ENCODE measurements at places on chromosomes 5 and 9. TPM values are rescaled to one million over a fixed set of nuclear protein-coding genes. Genes with fewer than 3 reads are reported as not detected.
A peak's percentile ranks its signal among the peaks of the same experiment; 100 is the strongest.

DNA sequence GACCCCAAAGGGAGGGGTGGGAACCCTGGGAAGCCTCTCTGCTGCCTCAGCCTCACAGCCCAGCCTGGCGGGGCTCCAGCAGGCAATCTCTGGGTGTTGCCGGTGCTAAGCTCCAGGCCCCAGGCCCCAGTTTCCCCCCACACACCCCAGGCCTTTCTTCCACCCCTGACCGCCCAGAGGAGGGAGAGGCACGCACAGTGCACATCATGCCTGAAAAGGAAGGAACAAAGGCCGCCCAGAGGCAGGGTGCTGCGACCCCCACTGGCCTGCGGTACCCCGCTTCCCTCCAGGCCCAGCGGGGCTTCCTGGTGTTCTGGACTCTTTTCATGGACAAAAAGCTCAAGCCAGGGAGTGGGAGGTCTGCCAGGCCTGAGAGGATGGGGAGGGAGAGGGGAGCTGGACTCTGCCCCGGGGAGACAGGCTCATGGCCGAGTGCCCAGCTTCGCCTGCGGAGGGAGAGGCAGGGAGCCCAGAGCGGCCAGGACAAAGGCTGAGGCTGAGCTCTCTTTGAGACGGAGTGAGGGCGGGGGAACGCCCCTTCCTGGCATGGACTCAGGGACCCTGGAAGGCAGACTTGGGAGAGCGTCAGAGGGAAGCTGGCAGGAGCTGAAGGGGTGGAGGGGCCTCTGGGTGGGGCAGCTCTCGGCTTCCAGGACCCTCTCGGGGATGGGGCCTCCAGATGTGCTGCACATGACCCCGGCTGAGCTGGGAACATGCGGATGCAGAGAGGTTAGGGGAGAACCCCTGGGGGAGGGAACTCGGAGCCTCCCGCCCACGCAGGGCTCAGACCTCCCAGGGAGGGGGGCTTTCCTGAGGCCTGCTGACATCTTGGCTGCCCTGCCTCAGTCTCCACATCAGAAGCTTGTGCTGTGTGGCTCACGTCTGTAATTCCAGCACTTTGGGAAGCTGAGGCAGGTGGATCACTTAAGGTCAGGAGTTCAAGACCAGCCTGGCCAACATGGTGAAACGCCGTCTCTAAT is 1.8 kb upstream of the ENTPD2 start:
- DNase-seq: peak; percentile 75

- DNase-seq: no peak
Measured at GRCh38 chr5:24475101-24475500, 169.7 kb downstream of the CDH10 start.

DNA sequence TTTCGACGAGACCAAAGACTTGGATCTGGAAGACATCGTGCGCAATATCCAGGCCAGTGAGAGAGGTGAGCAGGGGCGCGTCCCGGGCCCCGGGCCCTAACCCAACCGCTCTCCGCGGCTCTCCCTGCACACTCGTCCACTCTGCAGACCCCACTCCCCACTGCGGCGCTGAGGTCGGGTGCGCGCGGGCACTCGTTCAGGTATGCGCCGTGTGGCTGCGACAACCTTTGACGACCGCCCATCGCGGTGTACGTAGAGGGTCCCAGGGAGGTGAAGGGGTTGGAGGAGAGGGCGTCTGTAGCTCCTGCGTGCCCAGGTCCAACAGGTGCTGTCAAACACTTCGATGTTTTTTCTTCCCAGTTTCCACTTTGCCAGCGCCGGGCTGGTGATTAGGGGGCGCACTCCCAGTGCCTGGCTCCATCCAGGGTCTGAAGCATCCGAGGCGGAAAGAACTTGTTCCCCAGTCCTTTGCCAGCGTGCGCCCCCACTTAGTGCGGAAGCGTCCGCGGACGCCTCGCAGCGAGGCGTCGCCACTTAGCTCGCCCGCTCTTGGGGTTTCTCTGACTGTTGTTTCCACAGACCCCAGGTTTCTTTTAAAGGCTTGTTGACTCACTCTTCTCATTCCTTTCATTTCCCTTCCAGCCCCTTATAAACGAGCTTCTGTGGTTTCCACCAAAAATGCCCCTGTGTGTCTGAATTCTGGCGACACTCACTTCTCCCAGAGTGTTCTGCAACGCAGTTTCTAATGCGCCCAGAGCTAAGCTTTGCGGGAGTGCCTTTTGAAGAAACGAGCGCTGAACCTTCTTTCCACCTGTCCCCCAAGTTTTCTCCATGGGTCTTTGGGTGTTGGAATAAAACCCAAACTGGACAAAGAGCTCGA is 1.6 kb downstream of the NPR3 start:
- no peak for DNase-seq

The ALDH7A1 gene
- polyA plus RNA-seq: 86.9 TPM

The PCSK5 gene
- 0.58 TPM for polyA plus RNA-seq

DNA sequence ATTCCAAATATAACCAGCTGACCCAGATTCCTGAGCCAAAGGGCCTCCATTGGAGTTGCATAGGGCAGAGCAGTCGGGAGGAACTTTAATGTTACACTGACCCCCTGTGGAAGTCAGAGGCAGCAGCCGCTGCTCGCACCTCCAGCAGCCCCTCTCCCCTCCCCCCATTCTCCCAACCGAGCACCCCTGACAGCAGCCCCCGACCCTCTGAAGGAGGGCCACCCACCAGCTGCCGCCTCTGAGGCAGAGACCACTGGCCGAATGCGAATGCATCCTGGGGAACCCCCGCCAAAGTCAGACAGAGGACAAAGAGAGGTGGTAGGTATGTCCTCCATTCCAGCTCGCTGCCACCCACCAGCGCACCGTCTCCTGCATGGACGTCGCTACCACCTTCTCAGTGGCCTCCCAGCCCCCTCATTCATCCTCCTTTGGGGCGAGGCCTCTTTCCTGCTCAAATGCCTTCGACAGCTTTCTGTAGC is 231.0 kb downstream of the CDK5RAP2 start:
- DNase-seq: peak; percentile 41

The XRCC4 gene
- 2.3 TPM for polyA plus RNA-seq

The JAKMIP2 gene
- 0.38 TPM for polyA plus RNA-seq

The CCDC152 gene
- 5.6 TPM for polyA plus RNA-seq

The PAEP gene
- not detected for polyA plus RNA-seq

- no peak for DNase-seq
Measured at GRCh38 chr9:107251756-107252322, 31.2 kb upstream of the RAD23B start.

Data from liver (tissue), 10 donors.